ENCODE measurements at places on chromosomes 7 and 10. TPM values are rescaled to one million over a fixed set of nuclear protein-coding genes. Genes with fewer than 3 reads are reported as not detected.

The SERPINE1 gene
- 408 TPM for total RNA-seq

The LIPK gene
- not detected for total RNA-seq

The C7orf33 gene
- not detected for total RNA-seq

The RBP3 gene
- not detected for total RNA-seq

The HOXA2 gene
- total RNA-seq = not detected

The NCF1 gene
- total RNA-seq = not detected

The AP3M1 gene
- 20.0 TPM for total RNA-seq

The RAPGEF5 gene
- total RNA-seq = 1.9 TPM

The CNTNAP2 gene
- total RNA-seq = 0.31 TPM

The TBC1D12 gene
- total RNA-seq = 8.9 TPM

The ZNF425 gene
- total RNA-seq = 3.5 TPM

The CYP51A1 gene
- total RNA-seq = 73.5 TPM

The PRF1 gene
- total RNA-seq = not detected

The HTR7 gene
- total RNA-seq = 0.59 TPM

The GRM3 gene
- total RNA-seq = not detected

The ZNF804B gene
- not detected for total RNA-seq

The PLEKHS1 gene
- total RNA-seq = not detected

The GPR141 gene
- total RNA-seq = not detected

The FAM24B gene
- 0.24 TPM for total RNA-seq

The FOXI2 gene
- not detected for total RNA-seq

The C10orf105 gene
- total RNA-seq = not detected

The NACAD gene
- total RNA-seq = 1.7 TPM

The PITX3 gene
- total RNA-seq = 0.69 TPM

The ADARB2 gene
- total RNA-seq = not detected

The CHRM2 gene
- total RNA-seq = 0.12 TPM

The CYP26C1 gene
- under 0.01 TPM for total RNA-seq

The MMRN2 gene
- total RNA-seq = 3.3 TPM

The BMPR1A gene
- total RNA-seq = 21.6 TPM

The ARHGEF35 gene
- 2.9 TPM for total RNA-seq

The ENTPD1 gene
- total RNA-seq = 0.49 TPM

The CFAP69 gene
- total RNA-seq = 8.4 TPM

The NKX2-3 gene
- total RNA-seq = not detected

The CYP3A4 gene
- total RNA-seq = not detected

The COX15 gene
- 28.9 TPM for total RNA-seq

The CFAP58 gene
- 0.20 TPM for total RNA-seq

The OR9A2 gene
- not detected for total RNA-seq

The PON3 gene
- 0.39 TPM for total RNA-seq

The ZNF862 gene
- 10.2 TPM for total RNA-seq

The ZNF117 gene
- total RNA-seq = 7.7 TPM

The TAS2R5 gene
- total RNA-seq = 0.44 TPM

The CUBN gene
- 1.4 TPM for total RNA-seq

The OPTN gene
- total RNA-seq = 45.0 TPM

The FXYD4 gene
- not detected for total RNA-seq

The ITGA8 gene
- 13.8 TPM for total RNA-seq

The LOXL4 gene
- total RNA-seq = 3.9 TPM

The OR2A5 gene
- total RNA-seq = not detected

The FRAT1 gene
- total RNA-seq = 1.8 TPM

The NUTM2E gene
- not detected for total RNA-seq
